WTC11 (cell line): ENCODE measurements at places on chromosomes 16 and 17.

GRCh38 chr16:19657831-19658230, 60.2 kb downstream of the KNOP1 start:
- no peak for DNase-seq

DNA sequence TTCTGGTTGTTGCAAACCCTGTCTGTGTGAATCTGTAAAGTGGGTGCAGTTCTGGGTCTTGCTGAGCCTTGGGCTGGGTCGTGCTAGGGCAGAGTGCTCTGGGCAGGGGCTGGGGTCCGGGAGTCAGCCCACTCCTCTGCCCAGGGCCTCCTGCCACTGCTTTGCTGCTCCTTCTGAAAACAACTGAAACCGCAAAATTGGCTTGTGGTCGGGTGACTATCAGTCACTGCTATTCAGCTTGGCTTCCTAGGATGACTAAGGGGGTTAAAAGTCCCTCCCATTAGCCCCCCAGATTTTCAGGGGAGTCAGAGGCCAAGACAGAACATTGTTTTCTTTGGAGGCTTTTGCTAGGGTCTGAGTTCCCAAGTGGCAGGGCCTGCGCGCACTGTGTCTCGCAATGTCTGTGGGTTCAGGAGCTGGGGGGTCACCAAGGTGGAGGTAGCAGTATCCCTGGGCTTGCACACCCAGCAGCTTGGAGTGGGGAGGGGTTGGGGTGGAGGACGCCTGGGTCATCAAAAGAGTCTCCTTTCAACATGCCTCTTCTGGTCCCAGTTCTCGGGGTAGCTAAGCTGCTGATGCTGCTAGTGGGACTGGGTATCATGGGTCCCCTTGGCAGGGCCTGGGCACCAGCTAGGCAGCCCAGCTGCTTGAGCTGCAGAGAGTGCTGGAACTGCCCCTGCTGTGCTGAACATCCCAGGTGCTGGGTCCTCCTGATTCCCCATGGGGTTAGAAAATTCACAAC, 13.5 kb upstream of the TBX21 start:
- DNase-seq = no peak

GRCh38 chr17:8133941-8134340, 10.0 kb upstream of the HES7 start:
- no peak for DNase-seq

DNA sequence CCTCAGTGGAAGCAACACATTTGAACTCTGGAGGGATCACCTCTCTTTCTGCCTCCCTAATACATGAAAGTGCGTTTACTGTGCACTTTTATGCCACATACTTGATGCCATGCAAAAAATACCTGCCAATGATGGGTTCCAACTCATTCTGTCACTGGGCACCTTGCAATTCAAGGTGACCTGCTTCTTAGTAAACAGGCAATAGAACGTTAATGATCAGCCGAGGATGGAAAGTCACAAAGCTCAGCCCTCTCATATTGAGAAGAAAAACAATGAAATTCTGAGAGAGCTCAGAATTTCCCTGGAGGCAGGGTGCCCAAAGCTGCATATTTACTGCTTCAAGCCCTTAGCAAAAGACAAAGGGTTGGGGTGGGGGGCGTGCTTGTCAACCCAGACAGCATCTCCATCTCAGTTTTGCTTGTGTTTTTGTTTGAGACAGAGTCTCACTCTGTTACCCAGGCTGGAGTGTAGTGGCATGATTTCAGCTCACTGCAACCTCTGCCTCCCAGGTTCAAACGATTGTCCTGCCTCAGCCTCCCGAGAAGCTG, 23.2 kb downstream of the LITAF start:
- DNase-seq = no peak

GRCh38 chr16:30353438-30354129, 1.5 kb downstream of the CD2BP2 start:
- no peak for DNase-seq

- no peak for DNase-seq
These were observed 42.7 kb downstream of the DYNLRB2 start for GRCh38 chr16:80583466-80583865.

DNA sequence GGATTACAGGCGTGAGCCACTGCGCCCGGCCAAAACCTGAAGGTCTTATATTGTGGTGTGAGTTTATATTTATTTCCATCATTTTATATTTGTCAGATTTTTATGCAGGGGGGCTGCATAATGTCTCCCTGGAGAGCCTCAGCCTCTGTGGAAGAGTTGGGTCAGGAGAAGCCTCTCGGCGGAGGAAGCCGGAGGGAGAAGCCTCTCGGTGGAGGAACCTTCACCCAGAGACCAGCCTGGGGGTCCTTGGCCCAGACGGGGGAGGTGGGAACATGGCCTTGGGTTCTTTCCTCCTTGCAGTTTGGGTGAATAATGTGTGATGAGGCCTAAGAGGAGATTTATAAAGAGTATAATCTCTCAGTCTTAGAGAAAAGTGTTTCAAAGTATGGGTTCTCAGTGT, 22.4 kb upstream of the ZNF750 start:
- DNase-seq = no peak

DNA sequence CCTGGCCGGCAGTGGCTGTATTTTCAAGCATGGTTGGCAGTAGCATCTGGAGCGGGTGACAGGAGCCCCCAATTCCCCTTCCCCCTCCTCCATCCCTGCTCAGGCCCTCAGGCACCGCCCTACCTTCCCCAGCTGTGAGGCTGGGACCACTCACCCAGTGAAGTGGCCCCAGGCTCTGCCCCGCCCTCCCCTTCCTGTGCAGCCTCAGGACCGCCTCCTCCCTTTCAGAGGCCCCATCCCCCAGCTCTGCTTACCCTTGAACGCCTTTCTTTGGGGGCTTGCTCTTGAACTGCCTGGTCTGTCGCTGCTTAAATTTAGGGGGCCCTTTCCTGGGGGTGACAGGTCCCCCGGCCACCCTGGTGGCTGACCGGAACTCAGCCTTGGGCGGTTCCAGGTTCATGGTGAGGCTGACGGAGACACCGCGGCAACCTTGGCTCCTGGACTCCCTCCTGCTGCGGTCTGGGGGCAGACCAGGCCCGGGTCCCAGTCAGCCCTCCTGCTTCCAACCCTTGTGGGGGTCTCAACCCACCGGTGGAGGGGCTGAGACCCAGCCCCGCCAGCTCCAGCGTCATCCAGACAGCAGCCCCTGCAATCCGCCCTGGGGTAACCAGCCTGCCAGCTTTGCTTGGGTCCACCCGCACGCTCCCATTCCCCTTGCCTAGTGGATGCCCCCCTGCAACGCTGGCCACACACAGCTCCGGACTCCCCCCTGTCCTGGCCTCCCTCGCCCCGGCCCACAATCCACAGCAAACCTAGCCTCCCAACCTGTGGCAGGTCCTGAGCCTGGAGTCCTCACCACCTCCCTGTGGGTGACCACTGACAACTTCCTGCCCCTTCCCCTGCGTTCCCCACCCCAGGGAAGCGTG, 3.2 kb downstream of the PDE6G start:
- peak; percentile 58 for DNase-seq

DNA sequence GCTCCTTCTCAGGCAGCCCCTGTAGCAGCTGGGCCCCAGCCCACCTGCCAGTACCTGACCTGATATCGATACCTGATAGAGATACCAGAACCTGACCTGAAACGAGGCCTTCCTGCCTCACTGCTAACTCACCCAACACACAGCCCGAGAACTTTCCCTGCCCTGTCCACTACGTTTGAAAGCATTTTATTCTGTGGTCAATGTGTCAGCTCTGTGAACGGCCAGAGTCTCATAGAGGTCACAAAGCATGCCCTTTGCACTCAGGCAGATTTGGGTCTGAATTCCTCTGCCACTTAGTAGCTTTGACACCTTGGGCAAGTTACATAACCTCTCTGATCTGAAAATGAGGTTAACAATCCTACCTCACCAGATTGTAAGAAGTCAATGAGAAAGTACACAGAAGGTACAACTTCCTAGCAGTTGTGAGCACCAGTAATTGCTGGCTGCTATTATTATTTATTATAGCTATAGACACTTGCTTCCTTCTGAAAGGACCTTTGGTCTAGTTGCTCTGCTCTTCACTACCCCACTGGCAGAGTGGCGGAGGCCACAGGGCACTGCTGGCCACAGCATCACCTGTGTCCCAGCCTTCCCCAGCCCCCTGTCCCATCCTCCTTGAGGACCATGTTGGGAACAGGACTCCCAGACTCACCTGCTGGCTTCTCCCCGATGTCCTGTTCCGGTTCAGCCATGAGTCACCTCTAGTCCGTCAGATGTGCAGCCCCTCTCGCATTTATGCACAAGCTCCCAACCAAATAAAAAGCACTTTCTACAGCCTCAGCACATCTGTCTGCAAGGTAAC, 895 bp downstream of the ANKRD40CL start:
- DNase-seq = no peak

DNA sequence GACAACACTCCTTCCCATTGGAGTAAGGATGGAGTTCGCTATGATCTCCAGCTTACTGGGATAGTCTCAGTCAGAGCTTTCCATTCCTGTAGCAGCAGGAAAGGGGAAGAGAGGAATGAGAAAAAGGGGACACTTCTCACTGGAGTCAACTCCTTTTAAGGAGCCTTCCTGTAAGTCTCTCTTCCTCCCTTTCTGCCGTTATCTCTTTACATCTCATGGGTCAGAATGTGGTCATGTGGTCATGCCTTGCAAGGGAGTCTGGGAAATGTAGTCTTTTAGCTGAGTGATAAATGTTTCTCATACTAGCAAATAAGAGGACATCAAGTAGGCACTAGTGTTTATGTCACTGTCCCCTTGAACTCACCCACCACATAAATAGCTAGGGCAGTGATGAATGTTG, 227.3 kb downstream of the HAPSTR1 start:
- DNase-seq = no peak

DNA sequence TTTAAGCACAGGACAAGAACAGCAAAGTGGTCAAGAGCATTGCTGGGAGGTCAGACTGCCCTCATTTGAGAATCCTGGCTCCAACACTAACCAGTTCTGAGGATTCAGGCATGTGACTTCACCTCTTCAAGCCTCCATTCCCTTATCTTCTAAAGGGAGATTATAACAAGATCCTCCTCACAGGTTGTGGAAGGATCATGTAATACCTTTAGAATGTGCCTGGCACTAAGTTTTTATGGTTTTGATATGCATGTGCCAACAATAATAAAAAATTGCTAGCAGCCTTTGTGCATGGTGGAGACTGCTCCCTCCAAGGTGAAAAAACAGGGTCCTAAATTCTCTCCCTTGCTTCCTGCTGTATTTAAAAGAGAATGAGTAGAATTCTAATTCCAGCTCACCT, 36.0 kb upstream of the ADAMTS18 start:
- no peak for DNase-seq

- DNase-seq = no peak
These were observed 2.4 kb downstream of the VPS25 start for GRCh38 chr17:42775534-42776098.
